SW 1271 (cell line): ENCODE measurements at places on chromosomes 11 and 22.
A peak's percentile ranks its signal among the peaks of the same experiment; 100 is the strongest.

GRCh38 chr22:49099496-49100124 is 728.1 kb downstream of the BRD1 start:
- DNase-seq, result no peak

GRCh38 chr11:117230999-117231841 is 653 bp downstream of the PCSK7 start:
- DNase-seq, result no peak

- no peak for DNase-seq
Observed at GRCh38 chr11:44788536-44789261, 61.9 kb downstream of the TSPAN18 start.

- DNase-seq, result no peak
Observed at GRCh38 chr11:35102267-35102666, 36.7 kb upstream of the CD44 start.

DNA sequence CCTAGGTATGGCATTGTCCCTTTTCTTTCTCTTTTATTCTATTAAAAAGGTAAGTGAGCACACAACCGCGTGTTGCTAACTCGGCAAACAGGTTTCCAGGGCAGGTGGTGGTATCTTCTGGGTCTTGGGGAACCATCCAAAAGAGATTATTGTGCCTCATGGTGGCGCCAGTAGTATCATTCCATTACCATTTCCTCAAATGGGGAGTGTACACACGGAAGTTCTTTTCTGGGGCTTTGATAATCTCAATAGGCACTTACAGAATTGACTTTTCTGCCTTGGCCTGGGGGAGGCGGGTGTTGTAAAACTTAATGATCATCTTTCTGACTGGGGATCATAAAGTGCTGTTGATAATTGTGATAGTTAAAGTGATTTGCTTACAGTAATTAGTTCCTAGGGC is 234.1 kb downstream of the KIRREL3 start:
- DNase-seq, result no peak

- no peak for DNase-seq
Observed at GRCh38 chr11:16261836-16262644, 94.3 kb downstream of the SOX6 start.

- no peak for DNase-seq
Observed at GRCh38 chr22:23562186-23562585, 17.9 kb downstream of the IGLL1 start.

DNA sequence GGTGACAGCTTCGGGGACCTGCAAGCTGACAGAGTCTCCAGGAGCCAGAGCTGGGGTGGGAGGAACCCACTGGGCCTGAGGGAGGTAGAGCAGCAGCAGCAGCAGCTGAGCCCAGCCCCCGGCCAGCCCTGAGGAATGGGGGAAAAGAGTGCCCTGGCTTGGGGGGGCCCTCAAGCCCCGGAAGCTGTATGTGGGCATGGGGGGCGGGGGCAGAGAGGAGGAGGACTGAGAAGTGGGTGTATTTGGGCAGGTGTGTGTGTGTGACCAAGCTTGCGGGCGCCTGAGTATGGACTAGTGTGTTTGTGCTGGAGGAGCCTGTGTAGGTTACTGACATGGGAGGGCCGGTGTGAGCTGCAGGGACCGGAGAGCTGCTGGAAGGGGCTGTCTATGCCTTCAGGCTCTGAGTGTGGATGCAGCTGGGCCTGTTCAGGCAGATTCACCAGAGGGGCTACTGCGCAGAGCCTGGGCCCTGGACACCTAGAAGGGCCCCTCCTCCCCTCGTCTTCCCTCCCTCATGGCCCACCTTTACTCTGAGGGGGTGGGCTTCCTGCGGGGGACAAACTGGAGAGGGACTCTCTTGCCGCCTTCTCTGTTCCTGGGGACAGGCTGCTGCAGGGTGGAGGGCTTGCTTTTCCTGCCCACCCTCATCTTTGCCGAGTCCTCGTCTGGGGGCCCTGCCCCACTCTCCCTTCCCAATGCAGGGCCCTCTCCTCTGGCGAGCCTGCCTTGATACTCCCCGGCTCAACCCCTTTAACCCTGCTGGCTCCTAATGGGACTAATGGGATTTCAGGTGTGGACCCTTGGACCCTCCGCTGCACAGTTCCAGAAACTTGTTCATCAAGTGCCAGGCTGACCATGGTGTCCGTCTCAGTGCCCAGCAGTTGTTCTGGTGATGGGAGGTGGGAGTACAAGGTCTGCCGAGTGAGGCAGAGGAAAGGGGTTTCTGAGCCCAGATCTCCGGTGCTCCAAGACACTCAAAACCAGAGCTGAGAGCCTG is 28.2 kb downstream of the ST3GAL4 start:
- DNase-seq, result no peak

GRCh38 chr11:118319337-118319707 is 14.8 kb downstream of the CD3E start:
- no peak for DNase-seq

- no peak for DNase-seq
Observed at GRCh38 chr22:33923033-33923432, 2.8 kb upstream of the LARGE1 start.

GRCh38 chr11:36107547-36107946 is 163.7 kb downstream of the LDLRAD3 start:
- no peak for DNase-seq

GRCh38 chr11:94379613-94380012 is 21.6 kb downstream of the GPR83 start:
- DNase-seq, result no peak

GRCh38 chr22:45689211-45689610 is 17.6 kb downstream of the ATXN10 start:
- DNase-seq, result no peak

DNA sequence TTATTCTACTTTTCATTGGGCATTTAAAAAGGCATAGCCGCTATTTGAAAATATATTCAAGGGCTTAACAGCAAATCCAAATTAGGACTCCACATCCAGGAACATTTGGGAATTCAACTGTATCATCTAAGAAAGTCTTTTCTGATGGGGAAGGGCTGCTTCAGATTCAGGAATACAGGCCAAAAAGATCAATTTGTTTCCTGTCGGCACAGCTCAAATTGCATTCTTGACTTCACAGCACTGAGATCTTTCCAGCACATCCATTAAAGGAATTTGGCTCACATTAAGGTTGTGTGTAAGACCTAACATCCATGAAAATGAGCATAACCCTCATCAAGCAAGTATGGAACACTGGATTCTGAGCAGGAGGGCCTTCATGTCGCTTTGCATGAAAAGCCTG is 1169.5 kb upstream of the CCDC90B start:
- DNase-seq, result no peak

GRCh38 chr22:21714059-21714770 is 21.4 kb downstream of the YPEL1 start:
- DNase-seq, result no peak

DNA sequence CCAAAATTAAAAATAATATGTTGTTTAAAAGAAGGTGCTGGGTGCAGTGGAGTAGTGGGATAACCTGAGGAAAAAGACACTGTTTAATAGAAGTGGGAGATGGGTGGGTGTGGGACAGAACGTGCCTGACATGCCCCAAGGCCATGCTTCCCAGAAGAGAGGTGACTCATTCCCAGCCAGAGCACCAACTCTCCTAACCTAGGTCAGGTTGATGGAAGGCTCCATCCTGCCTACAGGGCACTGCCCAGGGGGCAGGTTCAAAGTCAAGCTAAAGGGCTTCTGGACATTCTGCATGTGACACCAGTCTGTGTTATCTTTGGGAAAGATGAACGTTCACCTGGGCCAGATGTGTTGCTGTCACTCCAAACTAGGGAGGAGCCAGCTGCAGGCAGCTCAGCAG is 453.1 kb downstream of the SOX6 start:
- DNase-seq, result no peak

DNA sequence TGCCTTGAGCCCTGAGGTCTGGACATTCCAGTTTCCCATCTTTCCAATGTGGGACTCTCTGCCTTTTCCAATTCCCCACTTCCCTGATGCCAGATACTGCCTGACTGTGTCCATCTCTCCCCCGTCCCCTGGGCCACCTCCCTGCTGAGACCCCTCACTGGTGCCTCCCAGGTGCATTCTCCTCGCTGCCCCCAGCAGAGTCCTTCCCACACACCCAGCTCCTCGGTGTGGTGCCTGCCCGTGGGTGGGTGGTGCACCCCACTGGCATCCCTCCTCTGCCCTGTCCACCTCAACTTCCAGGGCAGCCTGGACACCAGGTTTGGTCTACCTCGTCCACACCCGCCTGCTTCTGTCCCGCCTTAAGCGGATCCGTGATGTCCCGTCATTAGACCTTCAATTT is 4.9 kb upstream of the MRGPRF start:
- DNase-seq, result no peak

DNA sequence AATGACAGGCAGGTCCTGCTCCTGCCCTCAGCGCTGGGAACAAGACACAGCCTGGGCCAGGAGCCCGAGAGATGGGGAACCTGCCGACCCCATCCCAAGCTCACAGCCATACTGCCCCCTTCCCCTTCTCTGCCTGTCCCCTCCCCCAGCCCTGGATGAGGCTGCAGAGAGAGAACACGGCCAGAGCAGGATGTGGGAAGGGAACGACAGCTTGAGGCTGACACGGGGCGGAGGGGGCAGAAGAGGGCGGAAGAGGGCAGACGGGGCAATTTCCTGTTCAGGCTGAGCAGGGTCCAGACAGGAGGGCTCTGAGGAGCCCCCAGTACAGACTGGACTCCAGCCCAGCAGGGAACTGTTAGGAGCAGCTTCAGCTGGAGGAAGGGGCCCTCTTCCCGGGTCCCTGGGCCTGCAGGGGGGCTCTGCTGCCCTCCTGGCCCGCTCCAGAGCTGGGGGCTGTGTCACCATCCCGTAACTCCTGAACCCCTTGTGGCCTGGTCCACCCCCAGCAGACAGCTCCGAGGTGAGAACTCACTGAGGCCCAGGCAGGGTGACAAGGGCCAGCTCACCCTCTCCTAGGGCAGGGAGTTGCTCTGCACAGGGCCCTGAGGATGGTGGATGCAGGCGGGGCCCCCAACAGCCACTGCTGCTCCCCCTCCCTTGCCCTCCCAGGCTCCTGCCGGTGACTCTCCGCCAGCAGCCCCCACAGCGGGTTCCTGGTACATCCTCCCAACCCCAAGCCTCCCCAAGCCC is 5.7 kb downstream of the CTSD start:
- DNase-seq, result no peak

DNA sequence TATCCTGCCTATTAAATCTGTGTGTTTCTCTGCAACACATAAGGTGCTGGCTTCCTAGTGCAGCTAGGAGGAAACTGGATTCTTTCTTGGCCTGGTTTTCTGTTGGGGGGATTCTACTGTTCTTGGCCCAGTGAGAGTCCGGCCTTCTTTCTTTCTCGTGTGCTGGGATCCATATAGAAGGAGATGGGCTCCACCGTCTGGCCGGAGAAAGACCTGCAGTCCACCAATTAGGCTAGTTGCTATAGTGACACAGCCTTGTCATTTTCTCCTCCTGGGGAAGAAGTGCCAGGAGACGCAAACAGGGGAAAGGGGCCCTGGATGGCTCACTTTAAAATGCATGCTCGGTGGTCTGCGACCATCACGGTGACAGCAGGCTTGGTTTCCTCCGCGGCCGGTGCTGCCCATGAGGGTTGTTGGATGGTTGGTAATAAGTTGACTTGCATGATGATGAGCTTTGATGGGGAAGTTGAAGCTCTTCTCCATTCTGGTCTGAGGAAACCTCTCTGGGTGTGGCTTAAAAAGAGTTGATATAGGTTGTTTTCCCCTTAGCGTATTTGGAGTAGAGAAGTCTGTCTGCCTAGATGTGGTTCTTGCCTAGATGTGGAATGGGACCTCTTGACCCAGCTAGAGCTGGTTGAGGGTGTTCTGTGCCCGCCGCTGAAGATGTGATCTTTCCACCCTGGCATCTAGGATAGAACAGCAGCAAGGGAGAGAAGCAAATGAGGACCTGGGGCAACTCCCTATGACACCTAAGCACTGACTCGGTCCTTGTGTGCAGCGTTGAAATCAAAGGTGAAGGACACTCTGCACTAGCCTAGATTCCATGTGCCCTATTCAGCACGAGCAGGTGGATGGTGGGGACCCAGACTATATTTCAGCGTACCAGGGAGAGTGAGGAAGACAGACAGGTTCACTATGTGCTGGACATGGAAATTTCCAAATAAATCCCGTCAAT is 1335.0 kb downstream of the BRD1 start:
- peak; percentile 60 for DNase-seq

DNA sequence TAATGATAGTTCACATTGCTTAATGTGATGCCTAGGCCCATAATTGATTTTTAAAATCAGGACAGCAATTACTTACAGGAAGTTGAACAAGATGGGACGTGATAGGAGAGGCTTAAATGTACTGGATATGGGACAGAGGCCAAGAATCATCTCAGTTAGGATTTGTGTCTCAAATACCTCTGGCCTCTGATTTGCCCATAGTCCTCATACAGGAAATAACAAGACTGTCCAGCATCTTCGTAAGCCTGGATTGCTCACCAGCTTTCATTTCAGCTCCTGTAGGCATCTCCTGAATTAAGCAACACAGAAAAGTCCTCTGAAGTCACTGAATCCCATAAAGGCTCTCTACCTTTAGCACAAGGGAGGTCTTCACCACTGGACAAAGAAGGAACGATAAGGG is at the start of gene MRGPRX3:
TSS of gene MRGPRX3 (plus strand) at position 231 of the 400 bp plus-strand sequence. CDS start 4,632 bp downstream, outside the sequence.
- DNase-seq, result no peak

DNA sequence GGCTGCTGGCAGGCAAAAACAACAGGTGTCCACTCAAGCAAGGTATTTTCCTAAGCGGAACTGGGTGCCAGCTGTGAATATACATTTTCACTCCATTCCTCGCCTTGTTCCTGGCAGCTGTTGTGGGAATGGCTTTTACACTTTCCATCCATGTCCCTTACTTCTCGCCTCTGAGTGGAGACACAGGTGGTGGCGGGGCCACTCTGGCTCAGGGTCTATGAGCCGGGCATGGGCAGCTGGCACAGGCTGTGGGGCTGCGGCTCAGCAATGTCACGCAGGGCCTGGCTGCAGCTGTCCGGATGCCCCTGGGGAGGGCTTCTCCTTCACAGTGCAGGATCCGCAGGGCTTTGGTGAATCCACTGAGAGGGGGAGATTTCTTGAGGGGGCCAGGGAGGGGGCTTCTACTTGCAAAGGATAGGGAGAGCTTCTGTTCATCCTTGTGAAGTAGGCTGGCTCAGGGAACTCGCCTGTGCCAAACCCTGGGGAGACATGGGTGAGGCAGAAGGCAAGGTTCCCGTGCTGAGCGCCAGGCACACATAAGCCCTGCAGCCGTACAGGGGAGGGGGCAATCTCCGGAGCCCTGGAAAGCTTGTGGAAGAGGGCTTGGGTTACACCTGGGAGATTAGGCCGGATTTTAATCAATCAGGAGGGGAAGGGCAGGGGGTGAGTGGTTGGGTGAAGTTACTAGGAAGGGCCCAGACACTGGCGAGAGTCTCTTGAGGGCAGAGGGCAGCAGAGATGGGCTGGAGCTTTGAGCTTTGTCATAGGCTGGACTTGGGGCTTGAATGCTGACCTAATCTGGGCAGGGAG is 45.7 kb downstream of the KCNQ1OT1 start:
- DNase-seq, result no peak

DNA sequence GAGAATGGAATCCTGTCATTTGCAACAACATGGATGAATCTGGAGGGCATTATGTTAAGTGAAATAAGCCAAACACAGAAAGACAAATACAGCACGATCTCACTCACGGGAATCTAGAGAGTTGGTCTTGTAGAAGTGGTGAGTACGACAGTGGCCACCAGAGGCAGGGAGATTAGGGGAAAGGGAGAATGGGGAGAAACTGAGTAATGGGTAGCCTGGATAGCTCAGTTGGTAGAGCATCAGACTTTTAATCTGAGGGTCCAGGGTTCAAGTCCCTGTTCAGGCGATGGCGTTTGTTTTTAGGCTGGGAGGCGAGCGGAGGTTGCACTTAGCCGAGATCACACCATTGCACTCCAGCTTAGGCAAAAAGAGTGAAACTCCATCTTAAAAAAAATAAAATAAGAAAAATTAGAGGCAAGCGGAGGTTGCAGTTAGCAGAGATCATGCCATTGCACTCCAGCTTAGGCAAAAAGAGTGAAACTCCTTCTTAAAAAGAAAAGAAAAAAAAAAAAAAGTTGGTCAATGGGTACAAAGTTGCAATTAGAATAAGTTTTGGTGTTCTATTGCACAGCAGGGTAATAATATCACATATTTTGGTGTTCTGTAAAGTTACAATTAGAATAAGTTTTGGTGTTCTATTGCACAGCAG is 95.7 kb upstream of the UBASH3B start:
- no peak for DNase-seq
